NCI-H345 (cell line): ENCODE measurements at places on chromosomes 3 and 15.
A peak's percentile ranks its signal among the peaks of the same experiment; 100 is the strongest.

GRCh38 chr15:49152552-49153312 is 2.7 kb downstream of the COPS2 start:
- DNase-seq = no peak

DNA sequence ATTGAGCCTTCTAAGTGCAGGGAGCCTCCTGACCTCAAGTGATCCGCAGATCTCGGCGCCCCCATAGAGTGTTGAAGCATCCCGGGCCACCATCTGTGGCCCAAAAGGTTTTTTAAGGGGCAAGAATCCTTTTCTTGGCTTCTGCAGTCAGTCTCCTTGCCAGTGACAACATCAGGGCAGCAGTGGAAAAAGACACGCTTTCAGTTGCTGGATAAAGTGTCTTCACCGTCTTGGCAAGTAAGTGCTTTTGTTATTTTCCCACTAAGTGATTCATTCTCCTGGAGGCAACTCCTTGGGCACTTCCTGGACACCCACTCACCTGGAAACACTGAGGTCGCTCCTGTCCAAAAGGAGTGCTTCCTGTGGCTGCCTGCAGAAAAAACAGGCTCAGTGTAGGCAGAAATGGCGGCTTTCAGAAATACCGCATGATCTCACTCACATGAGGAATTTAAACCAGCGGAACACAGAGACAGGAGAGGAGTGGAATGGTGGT is 71.7 kb upstream of the ABHD2 start:
- no peak for DNase-seq

DNA sequence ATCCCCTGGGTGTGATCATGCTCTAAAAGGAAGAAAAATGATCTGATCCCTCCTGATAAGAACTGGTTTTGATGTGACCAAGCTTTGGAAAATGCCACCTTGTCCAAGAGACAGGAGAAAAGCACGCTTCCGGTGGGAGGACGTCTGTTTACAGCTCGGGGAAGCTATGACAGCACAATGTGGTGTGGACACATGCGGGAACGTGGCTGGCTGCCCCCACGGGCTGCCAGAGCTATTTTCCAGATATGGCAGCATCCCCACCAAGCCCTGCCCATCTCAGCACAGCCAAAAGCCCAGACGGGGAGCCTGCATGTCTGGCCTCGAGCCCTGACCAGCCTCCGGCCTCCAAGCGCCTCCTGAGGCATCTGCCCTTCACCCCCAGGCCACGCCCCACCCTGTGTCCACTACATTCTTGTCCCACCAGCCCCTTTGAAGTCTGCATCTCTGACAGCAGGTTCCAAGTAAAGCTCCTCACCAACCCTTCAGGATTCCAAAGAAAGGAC is 63.2 kb upstream of the HRH1 start:
- no peak for DNase-seq

- no peak for DNase-seq
These were observed 88.6 kb upstream of the RASGRF1 start for GRCh38 chr15:79179108-79179561.

DNA sequence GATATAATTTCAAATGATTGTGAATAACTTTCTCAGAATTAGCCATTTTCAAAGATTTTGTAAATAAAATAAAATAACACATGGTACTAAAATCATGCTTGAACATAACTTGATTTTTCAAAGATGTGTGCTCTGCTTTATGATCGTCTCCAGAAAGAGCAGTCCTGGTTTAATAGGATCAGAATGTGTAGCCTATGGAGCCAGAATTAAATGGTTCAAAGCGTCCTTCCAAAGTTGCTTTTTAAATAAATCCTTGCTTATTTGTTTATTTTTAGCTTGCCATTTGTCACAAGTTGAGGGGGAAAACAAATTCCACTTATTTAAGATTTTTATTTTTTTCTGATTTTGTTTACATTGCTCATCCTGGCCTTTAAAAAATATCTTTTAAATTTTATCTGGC is 123.7 kb upstream of the SPRED1 start:
- DNase-seq = no peak

GRCh38 chr15:62509395-62509958 is 344.4 kb upstream of the C2CD4B start:
- DNase-seq = no peak

GRCh38 chr3:64079369-64080150 is 56.3 kb upstream of the PSMD6 start:
- DNase-seq = no peak

DNA sequence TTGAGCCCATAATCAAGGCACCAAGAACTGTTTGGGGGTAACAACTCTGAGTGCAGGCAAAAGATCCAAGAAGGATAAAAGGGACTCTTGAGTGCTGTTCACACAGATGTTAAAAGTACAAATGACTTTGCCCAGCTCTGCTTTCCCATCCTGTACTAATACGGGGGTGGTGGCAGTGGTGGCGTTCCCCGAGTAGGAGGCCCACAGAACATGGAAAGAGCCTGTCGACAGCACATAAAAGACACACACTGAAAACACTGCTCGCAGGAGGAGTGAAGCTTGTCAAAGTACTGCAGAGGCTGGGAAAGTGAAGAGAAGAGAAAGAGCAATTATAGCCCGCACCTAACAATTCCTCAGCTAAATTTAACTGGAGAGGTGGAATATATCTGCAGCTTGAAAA is 40.9 kb downstream of the HACD2 start:
- no peak for DNase-seq

DNA sequence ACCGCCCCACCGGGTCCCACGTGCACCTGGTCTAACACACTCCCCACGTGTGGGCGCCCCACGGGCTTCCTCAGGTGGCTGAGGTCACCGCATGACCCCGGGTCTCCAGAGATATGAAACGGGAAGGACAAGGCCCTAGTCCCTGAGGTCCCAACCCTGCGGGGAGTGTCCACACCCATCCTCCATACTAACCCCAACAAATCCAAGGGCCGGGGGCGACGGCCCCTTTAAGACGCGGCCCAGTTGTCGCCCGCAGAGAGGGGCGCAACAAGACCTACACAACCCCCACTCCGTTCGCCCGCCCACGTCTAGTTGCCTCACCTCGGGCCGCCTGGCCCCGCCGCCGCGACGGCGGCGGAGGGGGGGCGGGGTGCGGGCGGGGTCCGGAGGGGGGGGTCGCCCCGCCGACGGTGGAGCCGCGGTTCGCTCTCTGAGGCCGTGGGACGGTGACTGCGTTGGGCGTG is 396 bp downstream of the INO80 start:
- DNase-seq = peak; percentile 38

GRCh38 chr3:186080849-186081438 is 27.9 kb downstream of the ETV5 start:
- DNase-seq = no peak

DNA sequence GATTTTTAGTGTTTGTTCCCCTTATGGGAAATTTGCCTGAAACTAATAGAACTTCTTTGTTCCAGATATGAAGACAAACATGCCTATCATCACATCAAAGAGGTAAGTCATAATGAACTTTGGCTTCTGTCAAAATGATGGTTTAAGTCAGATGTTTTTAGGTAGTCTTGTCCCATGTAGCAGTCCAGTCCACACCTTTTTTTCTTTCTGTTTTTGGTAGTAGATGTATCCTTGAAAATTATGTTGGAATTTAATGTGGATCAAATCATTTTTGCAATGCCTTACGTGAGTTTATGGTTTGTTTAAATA is 12.1 kb downstream of the TSEN2 start:
- no peak for DNase-seq

GRCh38 chr3:74001436-74001835 is 376.7 kb upstream of the PDZRN3 start:
- no peak for DNase-seq

DNA sequence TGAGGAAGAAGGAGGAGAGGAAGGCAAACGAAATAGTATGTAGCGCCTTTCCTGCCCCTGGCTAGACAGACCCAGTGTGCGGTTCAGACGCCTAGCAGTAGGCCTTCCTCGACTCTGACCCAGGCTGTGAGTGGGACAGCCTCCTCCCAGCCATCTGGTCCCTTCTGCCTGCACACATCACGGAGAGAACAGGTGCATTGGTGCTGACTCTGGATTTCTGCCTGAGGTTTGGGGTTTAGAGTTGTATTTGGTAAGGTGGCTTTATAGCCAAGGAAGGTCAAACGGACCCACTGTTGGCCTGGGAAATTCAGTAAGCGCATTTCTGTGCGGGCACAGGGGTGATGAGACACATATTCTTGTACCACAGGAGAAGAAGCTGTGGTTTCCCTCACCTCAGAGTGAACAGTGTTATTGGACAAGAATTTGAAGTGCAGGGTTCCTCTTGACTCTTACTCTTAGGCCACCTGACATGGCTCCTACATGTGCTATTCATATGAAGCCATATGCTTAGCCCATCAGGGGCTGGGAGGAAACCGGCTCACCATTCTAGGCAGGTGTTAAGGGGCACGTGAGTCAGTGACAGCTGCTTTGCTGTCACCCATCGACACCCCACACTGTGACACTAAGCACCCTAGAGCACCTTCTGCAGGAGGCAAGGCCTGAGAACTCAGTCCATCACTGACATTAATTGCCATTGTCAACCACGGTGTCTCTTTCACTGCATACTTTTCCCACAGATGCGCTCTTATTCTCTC is 143.3 kb downstream of the CHDH start:
- no peak for DNase-seq
